K562 (cell line): ENCODE measurements at places on chromosomes 11 and 22.

- DNase-seq, result no peak
Observed at GRCh38 chr11:134244593-134244992, 8.6 kb downstream of the THYN1 start.

- DNase-seq, result no peak
Observed at GRCh38 chr11:34065505-34066203, 14.1 kb downstream of the CAPRIN1 start.

GRCh38 chr11:12187399-12187798 is 77.0 kb downstream of the MICAL2 start:
- peak; percentile 51 for DNase-seq

- no peak for DNase-seq
Observed at GRCh38 chr11:27081056-27081455, 40.4 kb downstream of the BBOX1 start.

GRCh38 chr11:28476049-28476448 is 367.9 kb downstream of the METTL15 start:
- DNase-seq, result no peak

DNA sequence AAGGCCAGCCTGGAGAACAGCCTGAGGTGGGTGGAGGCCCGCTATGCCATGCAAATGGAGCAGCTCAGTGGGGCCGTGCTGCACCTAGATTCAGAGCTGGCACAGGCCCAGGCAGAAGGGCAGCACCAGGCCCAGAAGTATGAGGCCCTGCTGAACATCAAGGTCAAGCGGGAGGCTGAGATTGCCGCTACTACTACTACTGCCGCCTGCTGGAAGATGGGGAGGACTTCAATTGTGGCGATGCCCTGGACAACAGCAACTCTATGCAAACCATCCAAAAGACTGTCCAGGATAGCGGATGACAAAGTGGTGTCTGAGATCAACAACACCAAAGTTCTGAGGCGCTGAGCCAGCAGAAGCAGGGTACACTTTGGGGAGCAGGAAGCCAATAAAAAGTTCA is 3.1 kb upstream of the TMEM218 start:
- DNase-seq, result no peak

DNA sequence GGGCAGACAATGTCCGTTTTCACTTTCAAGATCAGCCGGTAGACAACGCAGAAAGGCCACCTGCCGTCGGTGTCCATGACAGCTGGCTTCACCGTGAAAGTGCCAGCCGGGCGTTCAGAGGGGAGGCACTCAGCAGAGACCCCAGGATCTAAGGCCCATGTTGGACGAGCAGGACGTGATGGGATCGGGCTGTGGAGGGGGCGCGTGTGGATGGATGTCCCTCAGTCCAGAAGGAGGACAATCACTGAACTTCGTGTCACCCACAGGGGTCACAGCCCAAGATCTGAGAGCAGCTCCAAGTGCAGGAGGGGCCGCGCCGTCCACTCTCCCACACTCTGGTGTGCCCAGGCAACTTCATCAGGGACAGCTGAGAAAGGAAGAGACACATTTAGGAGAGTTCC is 164.4 kb downstream of the BRD1 start:
- DNase-seq, result no peak

DNA sequence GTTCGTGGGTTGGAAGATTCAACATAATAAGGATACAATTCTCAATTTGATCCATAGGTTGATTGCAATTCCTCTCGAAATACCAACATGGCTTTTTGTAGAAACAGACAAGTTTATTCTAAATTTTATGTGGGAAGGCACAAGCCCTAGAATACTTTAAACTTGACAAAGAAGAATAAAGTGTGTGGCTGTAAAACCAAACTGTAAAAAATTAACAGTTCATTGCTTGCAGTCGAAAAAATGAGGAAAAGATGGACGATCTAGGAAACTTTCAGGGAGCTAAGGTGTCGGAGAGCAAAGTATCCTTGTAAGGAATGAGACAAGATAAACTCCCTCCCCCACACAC is 1.0 kb upstream of the GLB1L3 start:
- DNase-seq, result no peak

GRCh38 chr22:48098243-48098920 is 1335.9 kb downstream of the TBC1D22A start:
- DNase-seq, result no peak

- DNase-seq, result no peak
Observed at GRCh38 chr22:45159652-45160462, 3.9 kb upstream of the NUP50 start.

GRCh38 chr11:84993386-84993785 is 633.8 kb downstream of the DLG2 start:
- no peak for DNase-seq

GRCh38 chr11:11537372-11537771 is 84.4 kb downstream of the GALNT18 start:
- DNase-seq, result no peak

- no peak for DNase-seq
Observed at GRCh38 chr11:20963596-20963995, 294.2 kb downstream of the NELL1 start.
